GM04503 (cell line): ENCODE measurements at places on chromosomes 13 and 19.
A peak's percentile ranks its signal among the peaks of the same experiment; 100 is the strongest.

DNA sequence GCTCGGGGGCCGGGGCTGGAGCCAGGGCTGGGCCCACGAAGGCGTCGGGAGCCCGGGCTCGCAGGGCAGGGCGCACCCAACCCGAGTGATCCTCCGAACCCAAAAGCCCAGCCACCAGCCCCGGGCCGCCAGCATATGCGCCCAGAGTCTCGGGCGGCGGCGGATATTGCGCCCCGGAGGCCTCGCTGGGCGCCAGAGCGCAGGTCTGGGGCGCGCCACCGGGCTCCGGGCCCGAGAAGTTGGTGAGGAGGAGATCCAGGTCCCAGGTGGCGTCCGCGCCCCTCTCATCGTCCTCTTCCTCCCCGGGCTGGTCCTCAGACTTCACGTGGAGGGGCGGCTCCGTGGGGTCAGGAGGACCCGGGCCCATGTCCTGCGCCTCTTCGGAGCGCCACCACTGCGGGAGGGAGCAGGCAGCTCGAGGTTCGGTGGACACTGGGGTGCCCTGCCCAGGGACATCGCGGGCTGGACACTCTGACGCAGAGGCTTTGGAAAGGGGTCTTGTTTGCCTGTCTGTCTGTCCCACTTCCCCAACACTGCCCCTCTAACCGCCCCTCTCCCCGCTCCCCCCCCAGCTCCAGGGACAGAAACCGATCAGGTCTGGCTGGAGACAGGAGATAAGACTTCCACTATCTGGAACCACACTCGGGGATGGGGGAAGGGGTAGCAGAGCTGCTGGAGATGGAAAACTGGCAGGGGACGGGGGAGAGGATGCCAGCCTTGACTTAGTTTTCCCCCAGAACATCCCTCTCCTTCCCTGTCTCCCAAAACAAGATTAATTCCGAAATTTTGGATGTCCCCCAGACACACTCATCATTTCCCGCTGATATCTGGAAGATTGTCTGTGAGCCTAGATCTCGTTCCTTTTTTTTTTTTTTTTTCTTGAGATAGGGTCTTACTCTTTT is 1.0 kb downstream of the KLF1 start:
- no peak for DNase-seq

DNA sequence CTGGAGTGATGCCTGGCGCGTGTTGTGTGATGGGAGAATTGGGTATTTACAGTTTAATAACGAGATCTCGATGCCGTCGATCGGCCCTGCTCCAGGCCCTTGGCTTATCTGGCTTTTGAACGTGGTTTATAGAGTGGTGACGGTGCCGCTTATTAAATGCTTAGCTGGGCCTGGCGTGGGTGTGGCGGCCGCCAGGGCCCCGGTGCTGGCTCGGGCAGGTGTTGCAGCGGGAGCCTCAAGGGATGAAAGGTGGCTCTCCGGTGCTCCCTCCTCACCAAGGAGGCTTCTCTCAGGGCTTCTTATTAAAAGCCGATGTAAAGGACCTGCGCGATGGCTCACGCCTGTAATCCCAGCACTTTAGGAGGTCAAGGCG is 173.8 kb downstream of the KDM4B start:
- no peak for DNase-seq

GRCh38 chr13:74077792-74078191 is 56.4 kb downstream of the KLF12 start:
- DNase-seq = no peak

DNA sequence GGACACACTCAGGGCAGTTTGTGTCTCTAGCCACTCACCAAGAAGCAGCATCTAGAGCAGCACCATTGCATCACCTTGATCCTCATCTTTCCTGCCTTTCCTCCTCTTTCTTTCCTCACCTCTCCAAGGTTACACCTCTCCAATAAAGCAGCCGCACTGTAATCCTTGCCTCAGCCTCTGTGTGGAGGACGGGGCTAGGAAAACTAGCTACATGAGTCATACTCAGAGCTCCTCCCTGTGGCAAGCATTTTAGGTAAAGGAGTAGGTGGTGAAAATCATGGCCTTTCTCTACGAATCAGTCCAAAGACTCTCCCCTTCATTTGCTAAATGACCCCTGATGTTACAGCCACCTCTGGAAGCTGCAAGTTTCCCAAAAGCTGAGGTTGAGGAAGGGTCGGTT is 108.9 kb downstream of the DNAJC15 start:
- no peak for DNase-seq

DNA sequence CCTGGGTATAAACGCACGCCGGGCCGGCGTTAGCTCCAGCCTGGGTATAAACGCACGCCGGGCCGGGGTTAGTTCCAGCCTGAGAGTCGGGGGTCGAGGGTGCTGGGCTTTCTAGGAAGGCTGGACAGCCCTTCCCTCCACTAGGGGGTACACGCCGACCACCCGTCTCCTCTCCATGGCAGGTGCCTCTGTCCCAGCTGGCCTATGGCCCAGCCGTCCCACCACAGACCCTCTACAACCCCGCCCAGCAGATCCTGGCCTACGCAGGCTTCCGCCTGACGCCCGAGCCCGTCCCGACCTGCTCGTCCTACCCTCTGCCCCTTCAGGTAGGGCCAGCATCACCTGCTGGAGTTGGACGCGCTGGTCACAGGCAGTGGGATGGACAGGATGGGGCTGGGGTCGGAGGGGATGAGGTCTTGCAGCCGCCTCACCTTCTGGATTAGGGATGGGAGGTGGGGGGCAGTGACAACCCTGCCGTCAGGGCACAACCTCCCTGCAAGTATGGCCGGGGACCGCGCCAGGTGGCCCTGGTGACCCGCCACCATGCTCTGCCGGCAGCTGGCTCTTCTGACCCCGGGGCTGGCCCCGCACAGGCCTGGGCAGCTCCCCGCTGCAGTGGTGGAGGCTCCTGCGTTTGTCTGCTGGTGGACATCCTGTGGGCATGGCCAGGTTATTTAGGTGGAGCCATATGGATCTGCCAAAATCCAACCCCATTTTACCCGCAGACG is 45.8 kb downstream of the TMEM255B start:
- DNase-seq = no peak

DNA sequence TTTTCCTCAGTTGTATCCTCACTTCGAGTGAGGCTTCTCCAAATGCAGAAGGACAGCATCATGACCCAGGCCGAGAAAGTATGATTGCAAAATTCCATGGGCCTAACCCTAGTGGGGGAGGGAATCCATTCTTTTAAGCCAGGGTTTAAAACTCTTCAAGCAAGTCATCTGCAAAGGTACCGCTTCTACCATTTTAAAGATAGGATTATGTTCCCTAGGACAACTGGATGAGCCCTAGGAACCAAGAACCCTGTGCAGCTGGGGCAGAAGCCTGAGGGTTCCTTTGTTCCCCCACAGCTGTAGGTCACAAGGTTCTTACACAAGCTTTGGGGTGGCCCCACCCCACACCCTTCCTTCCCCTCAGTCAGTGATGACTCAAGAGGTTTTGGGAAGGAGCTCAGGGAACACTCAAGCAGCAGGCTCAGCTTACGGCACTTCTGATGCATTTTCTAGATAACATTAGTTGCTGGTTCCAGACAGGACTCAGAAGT is 13.5 kb downstream of the ARL11 start:
- DNase-seq = peak; percentile 59

GRCh38 chr19:51377422-51377821 is 5.0 kb upstream of the NKG7 start:
- no peak for DNase-seq

DNA sequence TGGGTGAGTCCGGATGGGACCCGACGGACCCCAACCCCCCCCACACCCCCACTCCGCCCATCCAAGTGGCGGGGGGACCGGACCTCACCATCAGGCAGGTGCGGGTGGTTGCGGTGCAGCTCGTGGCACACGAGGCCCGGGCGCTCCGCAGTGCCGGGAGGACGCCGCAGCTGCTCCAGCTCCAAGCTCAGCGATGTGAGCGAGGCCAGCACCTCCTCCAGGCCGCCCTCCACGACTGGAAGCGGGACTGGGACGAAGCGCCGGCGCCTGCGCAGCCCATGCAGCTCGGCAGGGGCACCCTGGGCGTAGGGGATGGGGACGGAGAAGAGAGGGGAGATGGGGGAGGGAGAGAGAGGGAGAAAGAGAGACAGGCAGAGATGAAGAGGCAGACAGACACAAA is 30.1 kb upstream of the OLFM2 start:
- DNase-seq = no peak

DNA sequence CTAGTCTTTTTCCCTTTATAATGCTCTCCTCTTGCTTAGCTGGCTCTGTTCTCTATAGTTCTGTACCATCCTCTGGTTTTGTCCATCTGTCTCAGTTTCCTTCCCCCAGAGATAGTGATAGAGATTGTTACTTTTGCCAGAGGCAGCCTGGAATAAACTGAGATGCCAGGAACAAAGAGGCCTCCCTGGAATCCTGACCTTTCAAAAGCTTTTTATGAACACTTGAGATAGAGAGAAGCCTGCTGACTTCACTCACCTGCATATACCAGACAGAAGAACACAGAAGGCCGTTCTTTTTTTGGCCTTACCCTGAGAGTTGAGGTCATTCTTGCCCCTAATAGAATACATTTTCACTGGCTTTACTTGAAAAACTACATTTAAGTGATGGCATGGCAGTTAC is 150.2 kb downstream of the LHFPL6 start:
- DNase-seq = no peak

GRCh38 chr13:43802511-43802910 is 15.7 kb upstream of the ENOX1 start:
- no peak for DNase-seq

DNA sequence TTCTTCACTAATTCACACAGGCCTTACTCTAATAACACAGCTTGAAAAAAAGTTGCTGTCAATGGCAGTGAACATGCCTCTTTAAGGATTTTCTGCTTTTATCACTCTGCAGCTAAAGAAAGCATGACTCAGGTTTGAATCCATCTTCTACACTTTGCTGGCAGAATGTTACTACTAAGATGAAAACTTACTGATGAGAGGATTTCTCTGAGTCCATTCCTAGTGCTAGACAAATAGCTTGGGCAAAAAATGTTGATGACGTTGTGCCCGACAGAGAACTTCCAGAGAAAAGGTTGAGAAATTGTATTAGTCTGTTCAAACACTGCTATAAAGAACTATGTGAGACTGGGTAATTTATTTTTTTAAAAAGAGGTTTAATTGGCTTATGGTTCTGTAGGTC is 572.0 kb downstream of the IRS2 start:
- DNase-seq = no peak

- no peak for DNase-seq
Observed at GRCh38 chr19:18856385-18857126, 24.8 kb downstream of the UPF1 start.

- DNase-seq = peak; percentile 22
Observed at GRCh38 chr13:40968416-40969000, 50.6 kb downstream of the ELF1 start.

- no peak for DNase-seq
Observed at GRCh38 chr19:33302974-33303790, 848 bp upstream of the CEBPA start.

DNA sequence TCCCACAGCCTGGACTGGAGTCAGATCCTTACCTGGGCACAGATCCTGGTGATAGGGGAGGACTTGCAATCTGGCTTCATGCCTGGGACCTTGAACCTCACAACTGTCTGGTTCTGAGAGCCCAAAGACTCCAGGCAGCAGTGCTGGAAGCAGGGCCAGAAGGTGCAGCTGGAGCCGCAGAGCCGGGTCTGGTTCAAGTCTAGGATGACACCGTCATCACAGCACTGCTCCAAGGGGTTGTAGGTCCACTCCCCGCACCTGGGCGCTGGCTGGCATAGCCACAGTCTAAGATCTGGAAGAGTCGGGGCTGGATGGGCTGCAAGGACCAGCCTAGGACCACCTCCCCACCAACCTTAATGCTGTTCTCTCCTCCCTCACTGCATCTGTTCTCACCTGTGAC is 677 bp downstream of the IGFL4 start:
- DNase-seq = no peak

GRCh38 chr13:64459778-64460177 is 2770.4 kb downstream of the PCDH9 start:
- no peak for DNase-seq

DNA sequence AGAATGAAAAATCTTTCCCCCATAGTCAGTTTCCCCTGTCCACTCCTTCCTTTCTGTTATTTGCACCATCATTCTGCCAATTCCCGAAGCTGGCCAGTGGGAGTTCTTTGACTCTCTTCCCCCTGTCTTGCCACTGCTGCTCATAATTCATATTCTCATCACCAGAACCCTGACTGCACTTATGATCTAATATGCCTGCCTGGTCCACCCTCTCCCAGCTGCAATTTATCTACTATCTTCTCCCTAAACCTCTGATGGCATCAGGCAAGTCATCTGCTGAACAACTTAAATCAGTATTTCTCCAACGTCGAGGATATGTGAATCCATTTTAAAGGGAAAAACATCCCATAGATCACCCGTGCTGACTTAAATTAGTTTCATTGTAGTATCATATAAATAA is 458.0 kb upstream of the GPC6 start:
- no peak for DNase-seq

DNA sequence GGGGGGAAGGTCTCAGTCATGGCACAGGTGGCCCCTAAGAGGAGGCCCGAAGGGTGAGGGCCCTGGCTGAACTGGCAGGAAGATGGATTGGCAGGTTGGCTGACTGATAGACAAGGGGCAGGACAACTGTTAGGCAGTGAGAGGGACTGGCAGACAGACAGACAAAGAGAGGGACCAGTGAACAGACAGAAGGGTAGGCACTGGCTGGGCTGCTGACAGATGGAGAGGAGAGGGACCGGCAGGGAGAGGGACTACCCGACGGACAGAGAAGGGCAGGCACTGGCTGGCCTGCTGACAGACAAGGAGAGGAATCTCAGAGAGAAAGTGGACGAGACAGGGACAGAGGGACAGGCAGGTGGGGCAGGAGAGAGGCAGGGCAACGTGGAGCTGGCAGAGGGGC is 31.8 kb upstream of the EHD2 start:
- DNase-seq = no peak

- no peak for DNase-seq
Observed at GRCh38 chr19:19745496-19746285, 12.8 kb upstream of the ZNF14 start.

- DNase-seq = no peak
Observed at GRCh38 chr19:16146112-16146511, 2.6 kb downstream of the HSH2D start.

- no peak for DNase-seq
Observed at GRCh38 chr13:102386461-102386860, 15.4 kb downstream of the FGF14 start.

GRCh38 chr19:50489461-50490011 is 12.9 kb upstream of the GARIN5A start:
- DNase-seq = no peak

DNA sequence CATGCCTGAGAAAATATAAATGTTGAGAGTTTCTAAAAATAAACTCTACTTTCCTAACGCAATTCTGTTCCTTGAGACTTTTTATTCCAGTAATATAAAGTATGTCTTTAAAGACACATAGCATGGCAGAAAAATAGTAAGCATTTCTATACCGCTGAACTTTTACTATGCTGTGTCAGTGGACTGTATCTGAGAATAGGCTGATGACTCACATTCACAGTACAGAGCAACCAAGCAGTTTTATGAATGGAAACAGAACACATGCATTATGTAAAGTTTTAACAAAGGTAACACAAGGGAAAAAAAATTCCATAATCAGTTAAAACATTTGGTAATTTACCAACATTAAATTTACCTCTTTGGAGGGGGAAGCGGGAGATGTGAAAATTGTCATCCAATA is 38.4 kb downstream of the ZDHHC20 start:
- DNase-seq = no peak
